ENCODE measurements at places on chromosomes 7 and 10. TPM values are rescaled to one million over a fixed set of nuclear protein-coding genes. Genes with fewer than 3 reads are reported as not detected.

Gene DGKI
- total RNA-seq: 17.7 TPM

Gene SLC18A2
- not detected for total RNA-seq

Gene RASSF4
- total RNA-seq: 21.1 TPM

- no peak for DNase-seq
These were observed 11.2 kb upstream of the NPS start for GRCh38 chr10:127537924-127538323.

Gene ANKRD30A
- 0.58 TPM for total RNA-seq

Gene SLC18A3
- total RNA-seq: not detected

Gene HDAC9
- 0.92 TPM for total RNA-seq

Gene LRRN3
- 0.18 TPM for total RNA-seq

DNA sequence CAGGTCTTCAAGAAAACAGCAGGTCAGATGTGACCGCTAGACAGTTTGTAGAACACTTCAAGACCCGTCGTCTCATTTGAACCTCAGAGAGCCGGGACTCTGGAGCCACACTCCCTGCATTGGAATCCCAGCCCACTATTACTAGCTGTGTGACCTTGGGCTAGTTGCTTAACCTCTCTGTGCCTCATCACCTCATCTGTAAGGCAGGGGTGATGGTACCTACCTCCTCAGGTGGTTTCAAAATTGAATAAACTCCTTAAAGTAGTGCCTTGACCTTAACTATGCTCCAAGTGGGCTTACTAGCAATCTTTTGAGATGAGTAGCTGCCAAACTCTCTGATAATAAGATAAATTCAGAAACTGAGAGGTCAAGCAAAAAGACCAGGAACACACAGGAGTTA lies 43.8 kb downstream of the OGDH start:
- no peak for DNase-seq

Gene ELOVL3
- total RNA-seq: not detected

Gene IFIT1B
- not detected for total RNA-seq

All from GM12878 (cell line).